Pulmonary artery endothelial cell (primary cell): ENCODE measurements at places on chromosomes 2 and 18. TPM values are rescaled to one million over a fixed set of nuclear protein-coding genes. Genes with fewer than 3 reads are reported as not detected.

DNA sequence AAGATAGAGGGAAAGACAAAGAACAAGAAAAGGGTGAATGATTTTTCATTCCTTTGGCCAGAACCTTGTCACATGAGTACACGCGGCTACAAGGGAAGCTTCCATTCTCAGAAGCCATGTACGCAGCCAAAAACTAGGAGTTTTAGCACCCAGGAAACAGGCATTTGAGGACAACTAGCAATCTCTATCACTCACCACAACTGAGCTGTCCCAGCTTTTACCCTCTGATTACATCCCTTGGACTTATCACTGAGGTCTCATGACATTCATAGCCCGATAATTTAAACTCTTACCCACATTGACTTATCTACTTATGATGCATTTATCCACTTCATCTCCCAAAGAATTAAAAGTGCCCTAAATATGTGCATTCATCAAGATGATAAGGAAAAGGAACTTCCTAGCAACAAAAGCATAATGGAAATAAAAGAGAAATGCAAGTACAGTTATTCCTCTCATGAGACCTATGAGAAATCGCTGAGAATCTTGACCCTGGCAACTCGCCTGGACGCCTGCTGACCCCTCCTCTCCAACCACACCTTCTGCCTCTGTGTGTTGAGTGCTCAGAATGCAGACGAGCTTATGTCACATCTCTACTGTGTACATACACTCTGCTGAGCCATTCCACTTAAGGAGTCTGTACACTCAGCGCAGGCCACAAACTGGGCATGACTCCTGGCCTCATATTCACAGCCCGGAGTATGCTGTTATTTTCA is 28.7 kb upstream of the MFSD6 start:
- no peak for DNase-seq

GRCh38 chr2:174663550-174663949 is 65.9 kb upstream of the WIPF1 start:
- peak; percentile 35 for DNase-seq

DNA sequence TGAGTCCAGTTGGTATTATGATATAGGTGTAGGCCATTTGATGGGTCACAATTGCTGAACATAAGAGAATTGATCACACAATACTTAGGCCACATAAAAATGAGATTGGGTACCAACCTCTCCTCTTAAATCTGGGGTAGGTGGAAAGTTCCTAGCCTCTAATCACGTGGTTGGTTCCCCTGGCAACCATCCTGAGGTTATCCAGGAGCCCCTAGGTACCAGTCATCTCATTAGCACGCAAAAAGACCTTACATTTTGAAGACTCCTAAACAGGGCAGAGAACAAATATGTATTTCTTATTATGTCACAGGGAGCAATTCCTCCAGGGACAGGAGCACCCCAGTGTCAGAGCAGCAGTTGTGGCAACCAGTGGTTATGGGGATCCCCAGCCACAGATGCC is 12.7 kb upstream of the SELENOI start:
- DNase-seq: no peak

- DNase-seq: peak; percentile 5
These were observed 3.1 kb downstream of the PAIP2B start for GRCh38 chr2:71223767-71224333.

The AKAIN1 gene
- not detected in 2 replicates for total RNA-seq

- DNase-seq: no peak
These were observed 71.2 kb downstream of the MYO1B start for GRCh38 chr2:191316246-191316994.

The RTP5 gene
- not detected in 2 replicates for total RNA-seq

GRCh38 chr2:88307817-88308216 is 137.7 kb downstream of the THNSL2 start:
- no peak for DNase-seq

DNA sequence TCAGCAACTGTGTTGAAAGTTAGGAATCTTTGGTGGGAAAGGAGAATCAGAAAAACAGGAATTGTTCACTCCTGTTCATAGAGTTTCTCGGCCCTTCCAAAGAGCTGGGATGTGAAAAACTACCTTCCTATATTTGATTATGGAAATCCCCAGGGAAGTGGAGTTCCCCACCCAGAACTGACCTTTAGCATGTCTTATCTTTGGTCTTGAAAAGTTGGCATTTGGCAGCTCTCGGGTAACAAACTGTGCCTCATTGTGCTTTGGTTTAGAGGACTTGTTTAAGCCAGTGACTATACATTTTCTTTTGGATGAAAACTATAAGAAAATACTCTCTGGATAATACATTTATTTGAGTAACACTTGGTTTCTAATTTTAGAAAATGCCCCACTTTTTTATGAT is 51.3 kb upstream of the CERS6 start:
- no peak for DNase-seq

DNA sequence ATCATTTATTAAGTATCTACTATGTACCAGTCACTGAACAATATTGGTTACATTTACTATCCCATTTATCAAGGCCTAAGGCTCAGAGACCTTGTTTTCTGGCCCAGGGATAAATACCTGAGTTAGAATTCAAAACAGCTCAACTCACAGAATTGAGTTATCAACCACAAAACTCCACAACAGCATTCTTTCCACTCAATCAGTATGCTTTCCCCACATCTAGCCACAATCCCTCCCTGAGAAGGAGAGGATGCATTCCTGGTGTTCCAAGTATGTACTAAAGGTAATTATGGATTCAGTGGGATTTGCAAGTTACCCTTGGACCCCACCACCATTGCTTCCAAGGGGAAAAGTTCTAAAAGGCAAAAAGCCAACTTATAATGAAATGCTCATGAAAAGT is 104.2 kb upstream of the PID1 start:
- no peak for DNase-seq

GRCh38 chr18:70025580-70025979 is 77.9 kb upstream of the CD226 start:
- DNase-seq: no peak
